NCI-H1694 (cell line): ENCODE measurements at places on chromosomes 5 and 9.

GRCh38 chr9:35446012-35446411 lies 43.9 kb upstream of the RUSC2 start:
- no peak for DNase-seq

GRCh38 chr5:90949469-90950358 lies 391.1 kb downstream of the ADGRV1 start:
- DNase-seq: no peak

DNA sequence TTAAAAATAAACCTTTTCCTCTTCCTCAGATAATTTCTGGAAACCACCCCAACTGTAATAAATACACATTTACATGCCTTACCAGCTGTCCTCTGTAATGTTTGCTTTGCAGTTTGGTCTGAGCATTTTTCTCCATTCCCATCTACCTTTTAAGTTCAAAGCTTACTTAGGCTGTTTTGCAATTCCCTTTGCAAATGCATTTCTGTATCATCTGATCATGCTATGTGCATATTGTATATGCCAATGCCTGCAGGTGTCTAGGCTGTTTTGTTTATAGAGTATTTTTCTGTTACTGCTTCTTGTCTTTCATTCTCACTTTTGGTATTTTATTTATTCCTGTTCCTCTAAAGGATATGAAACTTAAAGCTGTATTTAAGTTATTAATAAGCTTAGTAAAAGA lies 86.3 kb downstream of the SLC44A1 start:
- no peak for DNase-seq

GRCh38 chr9:135579889-135580660 lies 18.5 kb downstream of the PAEP start:
- no peak for DNase-seq

GRCh38 chr9:122291458-122291857 lies 26.8 kb downstream of the MRRF start:
- no peak for DNase-seq

- DNase-seq: no peak
Observed at GRCh38 chr5:4942831-4943178, 197.3 kb upstream of the ADAMTS16 start.

- DNase-seq: no peak
Observed at GRCh38 chr5:10801931-10802666, 41.1 kb upstream of the DAP start.

DNA sequence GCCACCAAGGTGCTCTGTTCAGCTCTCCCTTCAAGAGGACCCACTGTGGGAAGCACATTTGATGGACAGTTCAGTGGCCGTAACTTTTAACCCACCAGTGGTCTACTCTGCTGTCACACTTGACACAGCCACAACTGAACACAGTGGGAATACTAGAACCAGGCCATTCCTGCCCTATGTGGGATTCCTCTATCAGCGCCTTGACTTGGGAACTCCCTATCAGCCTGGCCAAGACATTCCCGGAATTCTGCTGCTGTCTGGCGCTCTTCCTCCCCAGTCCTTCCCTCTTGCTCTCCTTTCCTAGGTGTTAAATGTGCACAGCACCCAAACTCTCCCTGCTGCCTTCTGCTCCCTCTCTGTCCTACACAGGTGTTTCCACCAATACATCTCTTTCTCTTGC lies 23.1 kb upstream of the SH3PXD2B start:
- DNase-seq: no peak

DNA sequence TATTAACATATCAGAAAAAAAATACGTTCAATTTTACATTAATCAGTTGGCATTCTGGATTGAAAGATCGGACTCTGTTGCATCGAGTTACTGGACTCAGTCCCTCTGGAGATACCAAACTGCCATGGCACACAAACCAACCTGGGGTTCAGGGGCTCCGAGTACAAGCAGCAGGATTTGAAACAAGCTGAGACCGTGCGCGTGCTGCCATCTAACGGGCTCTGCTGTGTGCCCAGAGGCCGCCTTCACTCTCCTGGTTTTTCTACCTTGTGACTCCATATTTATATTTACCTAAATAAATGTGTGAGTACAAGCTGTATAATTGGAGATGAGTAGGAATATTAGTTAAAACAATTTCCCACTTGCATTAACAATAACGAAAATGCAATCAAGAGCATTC lies 48.2 kb downstream of the ANXA1 start:
- DNase-seq: no peak

GRCh38 chr9:114607671-114608524 lies 3.2 kb upstream of the TMEM268 start:
- no peak for DNase-seq

GRCh38 chr5:160060001-160060400 lies 51.1 kb downstream of the TTC1 start:
- DNase-seq: no peak

- no peak for DNase-seq
Observed at GRCh38 chr9:91658513-91659105, 235.0 kb upstream of the NFIL3 start.

DNA sequence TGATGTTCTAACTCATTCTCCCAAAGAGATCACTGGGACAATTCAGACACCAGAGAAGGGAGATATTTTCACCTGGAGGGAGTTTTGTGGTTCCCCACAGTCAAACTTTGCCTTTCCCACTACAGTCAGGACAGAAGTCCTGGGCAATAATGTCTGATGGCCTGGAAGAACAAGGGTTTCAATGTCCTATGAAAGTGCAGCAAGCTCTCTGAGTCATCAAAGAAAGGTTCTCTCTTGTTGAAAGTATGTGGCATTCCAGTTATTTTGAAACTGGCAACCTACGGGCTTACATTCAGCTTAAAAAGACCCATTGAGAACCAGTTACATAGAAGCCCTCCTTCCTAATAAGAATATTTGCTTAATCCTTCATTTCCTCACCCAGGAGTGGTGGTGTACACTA lies 103.9 kb downstream of the INSYN2B start:
- DNase-seq: no peak

DNA sequence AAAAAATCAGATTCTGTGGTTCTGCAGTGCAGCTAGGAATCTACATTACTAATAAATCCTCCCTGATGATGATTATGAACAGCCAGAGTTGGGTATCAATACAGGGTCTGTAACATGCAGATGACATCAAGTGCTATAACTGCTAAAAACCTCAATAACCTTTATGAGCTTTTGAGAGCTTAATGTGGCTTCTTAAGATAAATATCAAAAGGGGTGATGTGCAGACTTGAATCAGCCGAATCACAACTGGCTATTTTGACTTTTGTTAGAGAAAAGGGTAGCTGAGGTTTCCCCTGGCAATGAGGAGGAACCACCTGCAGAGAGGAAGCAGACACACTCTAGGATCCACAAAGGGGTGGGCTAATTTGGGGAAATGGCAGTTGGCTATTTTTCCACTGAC lies 30.2 kb downstream of the CAPSL start:
- DNase-seq: no peak

GRCh38 chr9:137076636-137077009 lies 694 bp upstream of the UAP1L1 start:
- no peak for DNase-seq

DNA sequence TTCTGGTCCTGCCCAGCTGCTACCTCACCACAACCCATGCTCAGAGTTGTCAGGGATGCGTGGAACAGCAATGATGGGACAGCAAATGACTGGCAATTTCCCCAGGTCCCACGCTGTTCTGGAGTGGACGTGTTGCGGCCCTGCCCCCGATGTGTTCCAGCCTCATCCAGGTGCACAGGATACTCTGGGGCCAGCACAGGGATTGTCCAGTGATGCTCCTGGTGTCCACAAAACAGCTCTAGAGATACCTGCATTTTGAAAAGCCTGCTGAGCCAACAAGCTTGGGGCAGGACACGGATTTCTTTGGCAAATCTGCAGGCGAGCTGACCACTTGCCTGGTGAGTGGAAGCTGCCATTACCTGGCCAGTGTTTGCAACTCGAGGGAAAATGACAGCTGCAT lies 88.7 kb downstream of the ANKRD33B start:
- no peak for DNase-seq

- no peak for DNase-seq
Observed at GRCh38 chr9:94821098-94821887, 94.8 kb downstream of the AOPEP start.

- DNase-seq: peak; percentile 10
Observed at GRCh38 chr5:43191740-43192557, at the start of gene NIM1K. Gene NIM1K, plus strand, starts transcription at chr5:43192225. Its CDS starts 53,551 bp downstream, at chr5:43245776.

GRCh38 chr9:121708768-121709488 lies 57.5 kb downstream of the DAB2IP start:
- DNase-seq: peak; percentile 37

DNA sequence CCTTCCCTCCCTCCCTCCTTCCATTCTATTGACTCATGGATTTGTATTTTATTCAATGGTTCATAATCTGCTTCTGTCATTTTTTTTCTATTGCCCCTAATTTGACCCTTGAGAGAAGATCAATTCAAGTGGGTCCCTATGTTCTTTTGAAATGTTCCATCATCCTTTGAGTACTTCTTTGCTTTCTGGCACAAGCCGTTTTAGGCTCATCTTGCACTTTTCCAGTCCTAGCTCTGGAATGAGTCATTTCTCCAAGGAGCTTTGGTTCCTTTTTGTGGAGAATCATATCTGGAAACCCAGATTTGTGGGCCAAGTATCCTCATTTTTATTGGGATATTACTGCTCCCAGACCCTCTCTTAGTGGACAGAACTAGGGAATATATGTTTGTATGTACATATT lies 126.8 kb upstream of the PTPN3 start:
- no peak for DNase-seq

GRCh38 chr5:6583049-6583880 lies 49.6 kb downstream of the NSUN2 start:
- DNase-seq: no peak

GRCh38 chr5:177376107-177376506 lies 8.1 kb upstream of the SLC34A1 start:
- no peak for DNase-seq

- DNase-seq: no peak
Observed at GRCh38 chr5:39760385-39761198, 335.8 kb upstream of the DAB2 start.

DNA sequence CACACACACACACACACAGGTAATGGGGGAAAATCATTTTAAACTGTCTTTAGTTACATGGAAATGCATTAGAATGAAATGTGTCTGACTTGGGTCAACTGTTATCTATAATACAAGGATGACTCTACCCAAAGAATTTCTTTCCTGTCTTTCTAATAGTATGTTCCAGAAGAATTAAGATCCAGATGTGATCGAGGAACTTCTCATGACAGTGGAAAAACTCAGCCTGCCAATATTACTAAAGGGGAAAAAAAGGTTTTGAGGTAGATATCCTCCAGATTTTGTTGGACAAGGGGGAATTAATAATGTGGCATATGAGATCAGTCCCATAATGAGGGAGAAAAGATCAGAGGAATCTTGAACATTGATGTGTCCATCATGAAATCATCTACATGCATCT lies 190.6 kb upstream of the MAP3K1 start:
- no peak for DNase-seq

DNA sequence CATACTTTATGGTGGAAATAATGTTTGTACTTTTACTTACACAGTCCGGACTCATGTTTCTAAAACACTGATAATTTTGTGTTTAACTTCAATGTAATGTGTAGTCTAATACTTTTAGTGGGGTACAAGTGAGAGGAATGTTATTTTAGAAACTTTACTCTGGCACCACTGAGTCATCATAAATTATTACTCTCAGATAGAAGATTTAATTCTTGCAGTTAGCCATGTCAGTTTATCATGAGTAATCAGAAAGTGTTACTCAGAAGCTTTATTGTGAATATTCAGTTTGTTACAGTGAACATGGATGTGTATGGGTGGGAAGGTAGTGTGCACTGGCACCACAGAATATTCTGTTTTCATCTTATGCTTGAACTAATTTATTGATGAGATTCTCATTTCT lies 20.0 kb downstream of the OGN start:
- DNase-seq: no peak
